Cerebellar cortex (tissue), 1 donor: ENCODE measurements at places on chromosomes 5 and 9.

DNA sequence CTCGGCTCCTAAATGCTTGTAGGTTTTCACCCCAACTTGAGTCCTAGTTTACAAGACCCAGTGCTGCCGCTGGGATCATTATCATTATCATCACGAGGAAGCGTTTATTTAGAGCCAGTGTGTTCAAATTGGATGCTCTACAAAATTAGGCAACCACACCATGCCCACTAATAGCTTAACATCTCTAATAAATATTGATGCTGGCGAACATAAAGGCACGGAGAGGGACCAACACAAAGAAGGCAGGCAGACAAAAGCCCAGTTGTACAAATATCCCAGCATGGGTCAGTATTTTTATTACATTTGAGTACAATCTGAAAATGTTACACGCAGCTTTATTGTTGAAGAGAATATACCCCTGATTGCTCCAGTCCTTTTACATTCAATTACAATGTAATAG, 4.7 kb downstream of the CFAP77 start:
- no peak for DNase-seq

- no peak for DNase-seq
These were observed 100.4 kb downstream of the ZNF354C start for GRCh38 chr5:179160584-179160983.

- DNase-seq, result no peak
These were observed 38.4 kb downstream of the PRRX2 start for GRCh38 chr9:129703667-129704355.

- DNase-seq, result no peak
These were observed 29.2 kb downstream of the EXOC3 start for GRCh38 chr5:472076-472655.

GRCh38 chr5:2213121-2213730, 330.5 kb upstream of the IRX4 start:
- DNase-seq, result no peak

GRCh38 chr5:78162253-78162862, 132.1 kb downstream of the AP3B1 start:
- DNase-seq, result peak; percentile 47

DNA sequence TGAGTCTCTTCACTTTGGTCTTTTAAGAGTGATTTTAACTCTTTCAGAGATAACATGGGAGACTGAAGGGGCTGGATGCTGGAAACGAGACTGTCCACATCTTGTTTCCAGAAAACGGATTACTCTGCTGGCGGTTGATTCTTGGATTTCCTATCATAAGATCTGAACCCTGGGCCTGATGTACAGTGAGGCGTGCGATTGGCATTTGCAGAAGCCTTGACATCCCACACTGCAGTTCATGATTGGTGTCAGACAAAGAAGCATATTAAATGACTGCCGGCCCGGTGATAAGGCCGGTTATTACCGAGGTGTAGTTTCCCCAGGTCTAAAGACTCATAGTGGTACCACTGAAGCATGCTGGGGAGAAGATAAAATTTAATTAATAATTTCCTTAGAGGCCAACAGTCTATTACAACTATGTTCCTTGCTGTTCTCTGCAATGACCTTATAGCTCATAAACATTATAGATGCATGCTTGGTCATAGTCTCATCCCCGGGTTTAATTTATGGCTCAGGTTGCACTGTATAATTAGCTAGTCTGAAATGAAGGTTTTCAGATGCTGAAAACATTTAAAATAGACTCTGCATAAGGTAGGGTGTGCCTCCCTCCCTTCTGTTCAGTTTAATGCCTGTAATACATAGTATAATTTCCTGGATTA, 99.2 kb downstream of the PPP2R2B start:
- DNase-seq, result no peak

GRCh38 chr9:15308511-15308910, 1.5 kb upstream of the TTC39B start:
- DNase-seq, result no peak

- DNase-seq, result peak; percentile 24
These were observed 95.1 kb downstream of the TTC39B start for GRCh38 chr9:15211815-15212495.

DNA sequence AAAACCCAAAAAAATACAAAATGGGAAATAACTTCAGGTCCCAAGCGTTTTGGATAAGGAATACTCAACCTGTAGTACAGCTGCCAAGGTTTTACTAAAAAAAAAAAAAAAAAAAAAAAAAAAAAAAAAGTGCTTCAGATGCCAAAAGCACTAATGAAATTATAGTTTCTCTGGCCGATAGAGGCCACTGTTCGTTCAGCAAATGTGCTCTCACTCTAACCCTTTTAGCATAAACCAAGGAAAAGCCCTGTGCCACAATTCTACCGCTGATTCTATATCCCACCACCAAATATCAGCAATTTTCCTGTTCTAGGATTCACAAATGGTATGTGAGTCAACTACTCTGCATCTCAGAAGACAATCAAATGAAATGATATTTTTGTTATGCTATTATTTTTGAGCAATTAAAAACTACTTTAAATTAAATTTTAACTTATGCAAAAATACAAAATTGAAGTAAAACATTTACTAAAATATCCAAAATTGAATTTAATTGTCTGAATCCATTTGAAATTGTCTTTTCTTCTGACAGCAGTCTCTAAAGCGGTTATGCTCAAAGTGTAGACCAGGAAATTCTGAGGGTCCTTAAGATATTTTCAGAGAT, 79.8 kb downstream of the RICTOR start:
- DNase-seq, result peak; percentile 74

DNA sequence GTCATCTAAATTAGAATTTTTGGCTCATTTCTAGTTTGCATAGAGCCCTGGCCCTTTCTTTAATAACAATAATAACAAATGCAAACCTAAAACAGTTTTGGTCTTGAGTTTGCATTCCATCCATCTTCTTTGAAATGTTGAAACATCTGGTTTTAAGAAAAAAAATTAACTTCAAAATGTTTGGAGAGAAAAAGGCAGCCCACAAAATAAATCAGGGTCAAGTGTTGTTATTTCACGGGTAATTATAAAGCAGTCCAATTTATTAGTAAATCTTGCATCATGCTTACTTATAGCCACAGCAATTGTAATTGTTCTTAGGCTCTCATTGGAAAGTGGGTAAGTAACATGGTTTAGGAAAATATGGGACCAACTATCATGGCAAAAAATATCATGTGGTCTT, 247.0 kb upstream of the MEF2C start:
- DNase-seq, result no peak

DNA sequence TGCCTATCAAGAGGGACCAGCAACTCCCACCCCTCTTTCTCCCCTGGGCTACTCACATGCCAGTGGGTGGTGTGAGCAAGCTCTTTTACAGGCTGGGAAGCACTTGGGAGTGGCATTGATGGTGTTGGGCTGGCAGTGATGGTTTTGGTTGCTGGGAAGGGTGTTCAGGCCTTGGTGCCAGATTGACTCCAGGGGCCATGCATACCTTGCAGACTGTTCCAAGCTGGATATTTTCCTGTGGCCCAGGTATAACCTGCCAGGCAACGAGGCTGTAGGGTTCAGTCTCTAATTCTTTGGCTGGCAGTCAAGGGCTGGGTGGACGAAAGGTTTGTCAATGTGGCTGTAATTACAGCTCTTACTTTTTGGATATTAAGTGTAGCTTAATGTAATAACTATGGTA, 177.3 kb downstream of the MACROH2A1 start:
- DNase-seq, result no peak

DNA sequence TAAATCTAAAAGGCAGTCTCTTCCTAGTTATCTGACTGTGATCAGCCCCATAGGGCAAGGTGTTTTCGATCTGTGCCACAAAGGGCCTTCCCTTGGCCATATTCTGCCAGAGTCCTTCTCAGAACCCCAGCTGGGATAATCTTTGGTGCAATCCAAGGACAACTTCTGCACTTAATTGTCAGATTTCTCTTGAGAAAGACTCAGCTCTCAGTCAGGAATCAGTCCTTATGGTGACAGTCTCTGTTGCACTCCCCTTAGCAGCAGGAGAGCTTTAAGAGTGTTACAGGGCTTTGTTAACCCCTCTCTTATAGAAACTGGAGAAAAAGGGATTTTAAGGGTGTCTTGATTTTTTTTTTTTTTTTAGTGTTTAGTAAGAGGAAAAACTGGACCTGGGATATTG, 15.4 kb upstream of the RFX3 start:
- no peak for DNase-seq

DNA sequence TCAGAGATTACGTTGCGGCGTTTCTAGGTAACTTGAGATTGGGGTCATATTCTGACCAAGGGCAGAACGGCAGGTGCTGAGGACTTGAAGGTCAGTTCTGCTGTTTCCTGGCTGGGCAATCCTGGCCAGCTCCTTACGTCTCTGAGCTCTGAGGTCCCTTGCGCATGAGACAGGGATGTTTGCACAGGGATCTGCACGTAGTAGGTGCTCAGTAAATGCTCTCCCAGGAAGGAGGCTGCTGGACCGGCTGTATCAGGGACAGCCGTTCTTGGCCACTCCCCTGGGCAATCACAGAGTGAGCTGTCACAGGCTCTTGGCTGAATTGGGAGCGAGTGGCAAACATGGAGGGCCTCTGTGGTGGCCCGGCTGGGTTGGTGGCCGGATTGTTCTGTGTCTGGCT, 8.3 kb downstream of the NCS1 start:
- no peak for DNase-seq

DNA sequence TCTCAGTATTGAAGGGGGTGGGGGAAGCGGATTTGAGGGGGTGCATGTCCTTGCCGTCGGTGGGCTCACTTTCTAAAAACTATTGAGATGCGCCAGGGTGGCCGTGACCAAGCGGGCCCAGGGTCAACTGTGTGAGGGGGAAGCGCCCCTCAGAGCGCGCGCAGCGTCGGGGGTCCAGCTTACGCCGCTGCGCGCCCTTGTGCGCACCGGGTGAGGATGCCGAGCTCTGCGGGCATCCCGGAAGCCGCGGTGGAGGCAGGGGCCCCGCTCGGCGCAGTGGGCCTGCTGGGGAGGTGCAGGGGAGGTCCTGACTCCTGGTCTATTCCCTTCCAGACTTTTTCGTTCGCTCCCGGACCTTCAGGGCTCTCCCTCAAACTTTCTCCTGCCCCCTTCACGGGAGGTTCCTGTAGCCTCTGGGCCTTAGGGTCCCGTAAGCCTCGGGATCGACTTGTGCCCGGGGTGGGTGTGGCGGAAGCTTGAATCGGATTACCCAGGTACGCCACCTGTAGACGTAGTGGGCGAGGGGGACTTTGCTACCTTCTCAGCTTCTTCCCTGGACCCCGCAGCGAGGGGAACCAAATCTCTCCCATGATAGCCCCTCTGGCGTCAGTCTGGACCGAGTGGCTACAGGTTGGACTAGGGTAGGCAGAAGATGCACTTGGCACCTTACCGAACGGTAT, 2.5 kb upstream of the PRDM6 start:
- no peak for DNase-seq

- no peak for DNase-seq
These were observed 56.6 kb upstream of the MOCS2 start for GRCh38 chr5:53166183-53166495.

- no peak for DNase-seq
These were observed 23.6 kb upstream of the FIBCD1 start for GRCh38 chr9:130962418-130963316.

GRCh38 chr5:87300744-87301143, 33.1 kb downstream of the RASA1 start:
- DNase-seq, result no peak

DNA sequence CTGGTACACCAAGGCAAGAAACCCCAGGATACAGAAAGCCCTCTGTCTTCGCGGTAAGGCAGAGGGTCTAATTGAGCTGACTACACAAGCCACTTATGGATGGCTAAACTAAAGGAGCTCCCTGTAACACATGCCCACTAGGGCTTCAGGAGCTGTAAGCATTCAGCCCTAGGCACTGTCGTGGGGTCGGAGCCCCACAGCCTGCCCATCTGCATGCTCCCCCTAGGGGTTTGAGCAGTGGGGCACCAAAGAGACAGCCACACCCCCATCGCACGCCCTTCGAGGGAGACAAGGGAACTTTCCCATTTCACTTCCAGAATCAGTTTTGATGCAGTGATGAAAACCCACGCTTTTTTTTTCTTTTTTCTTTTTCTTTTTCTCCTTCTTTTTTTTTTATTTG, 11.0 kb upstream of the MTMR12 start:
- no peak for DNase-seq

- no peak for DNase-seq
These were observed 74.2 kb upstream of the TYRP1 start for GRCh38 chr9:12618956-12619355.

DNA sequence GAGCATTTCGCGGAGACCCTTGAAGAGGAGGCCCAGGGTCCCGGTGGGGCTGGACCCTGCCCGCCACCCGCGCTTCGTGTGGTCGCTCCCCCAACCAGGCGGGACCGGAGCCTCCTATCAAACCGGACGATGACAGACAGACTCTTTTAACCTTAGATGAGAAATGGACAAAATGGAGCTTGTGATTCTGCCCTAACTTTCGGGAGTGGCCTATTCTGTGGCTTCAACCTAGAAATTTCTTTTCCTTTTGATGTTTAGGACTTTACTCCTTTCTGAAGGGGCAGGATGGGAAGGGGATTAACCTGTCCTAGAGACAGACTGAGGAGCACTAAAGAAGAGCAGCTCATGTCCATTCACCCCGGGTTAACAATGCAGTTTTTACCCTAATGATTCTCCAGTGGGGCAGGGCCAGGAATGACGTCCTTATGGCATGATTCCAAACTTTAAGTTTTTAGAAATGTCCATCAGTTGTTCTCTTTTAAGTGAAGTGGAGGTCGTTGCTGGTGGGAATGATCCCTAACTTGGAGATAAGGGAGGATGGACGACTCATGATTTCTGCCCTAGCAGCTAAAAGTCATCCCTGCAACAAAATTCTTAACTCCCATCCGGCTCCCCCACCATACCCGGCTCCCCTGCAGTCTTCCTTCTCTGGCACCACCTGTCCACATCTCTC, 1.0 kb downstream of the NIPSNAP3A start:
- DNase-seq, result peak; percentile 24

- no peak for DNase-seq
These were observed 7.5 kb downstream of the UNC5A start for GRCh38 chr5:176817841-176818377.

DNA sequence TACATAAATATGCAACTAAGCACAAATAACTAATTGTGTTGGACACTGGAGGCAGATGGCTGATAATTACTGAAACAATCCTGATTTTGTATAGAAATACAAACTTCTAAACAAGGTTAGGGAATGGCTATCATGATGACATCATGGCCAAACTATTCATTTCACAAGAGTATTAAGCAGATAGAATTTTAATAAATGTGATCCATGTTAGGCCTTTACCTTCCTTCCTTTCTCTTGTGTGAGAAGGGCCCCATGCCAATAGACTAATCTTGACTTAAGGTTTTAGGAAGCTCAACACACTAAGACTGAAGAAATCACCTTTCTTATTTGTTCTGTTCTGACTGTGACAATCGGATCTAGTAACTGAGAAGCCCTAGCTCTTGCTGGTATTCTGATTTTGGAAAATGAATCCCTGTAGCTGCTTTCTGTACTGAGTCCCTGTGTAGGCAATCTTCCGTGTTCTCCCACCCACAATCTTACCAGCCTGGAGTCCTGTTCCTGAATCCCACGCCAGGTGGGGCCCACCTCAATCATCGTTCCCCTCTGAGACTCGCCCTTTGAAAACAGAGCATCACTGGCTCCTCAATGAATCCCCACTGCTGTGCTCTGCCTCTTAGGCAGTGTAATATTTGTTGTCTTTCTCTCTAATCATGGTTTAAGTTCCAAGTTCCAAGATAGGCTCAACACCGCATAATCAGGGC, 168.7 kb upstream of the GNA14 start:
- no peak for DNase-seq

GRCh38 chr5:83577036-83577636, 105.6 kb downstream of the VCAN start:
- no peak for DNase-seq
